Caco-2 (cell line): ENCODE measurements at places on chromosomes 6 and 20.

DNA sequence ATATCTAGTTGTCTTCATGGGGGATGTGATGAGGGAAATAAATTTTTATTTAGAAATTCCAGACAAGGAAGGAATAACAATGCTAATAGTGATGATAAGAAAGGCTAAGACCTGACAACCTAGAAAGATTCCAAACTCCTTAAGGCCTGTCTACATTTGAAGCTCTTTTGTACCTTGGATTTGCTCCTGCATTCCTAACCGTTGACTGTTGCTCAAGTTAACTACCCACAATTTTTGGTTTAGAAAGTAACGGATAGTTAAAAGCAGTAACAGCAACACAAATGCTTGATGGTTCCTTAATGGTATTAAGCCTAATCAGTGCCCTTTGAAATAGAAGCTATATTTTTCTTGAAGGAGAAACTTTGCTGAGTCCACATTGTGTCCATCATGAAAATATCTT is 52.9 kb downstream of the TRMT11 start:
- DNase-seq = no peak
- no peak overlapping the region for H3K4me3 ChIP-seq
- no peak overlapping the region for H3K27ac ChIP-seq
- H3K27me3 ChIP-seq = no peaks in the 10 kb centered on the region

DNA sequence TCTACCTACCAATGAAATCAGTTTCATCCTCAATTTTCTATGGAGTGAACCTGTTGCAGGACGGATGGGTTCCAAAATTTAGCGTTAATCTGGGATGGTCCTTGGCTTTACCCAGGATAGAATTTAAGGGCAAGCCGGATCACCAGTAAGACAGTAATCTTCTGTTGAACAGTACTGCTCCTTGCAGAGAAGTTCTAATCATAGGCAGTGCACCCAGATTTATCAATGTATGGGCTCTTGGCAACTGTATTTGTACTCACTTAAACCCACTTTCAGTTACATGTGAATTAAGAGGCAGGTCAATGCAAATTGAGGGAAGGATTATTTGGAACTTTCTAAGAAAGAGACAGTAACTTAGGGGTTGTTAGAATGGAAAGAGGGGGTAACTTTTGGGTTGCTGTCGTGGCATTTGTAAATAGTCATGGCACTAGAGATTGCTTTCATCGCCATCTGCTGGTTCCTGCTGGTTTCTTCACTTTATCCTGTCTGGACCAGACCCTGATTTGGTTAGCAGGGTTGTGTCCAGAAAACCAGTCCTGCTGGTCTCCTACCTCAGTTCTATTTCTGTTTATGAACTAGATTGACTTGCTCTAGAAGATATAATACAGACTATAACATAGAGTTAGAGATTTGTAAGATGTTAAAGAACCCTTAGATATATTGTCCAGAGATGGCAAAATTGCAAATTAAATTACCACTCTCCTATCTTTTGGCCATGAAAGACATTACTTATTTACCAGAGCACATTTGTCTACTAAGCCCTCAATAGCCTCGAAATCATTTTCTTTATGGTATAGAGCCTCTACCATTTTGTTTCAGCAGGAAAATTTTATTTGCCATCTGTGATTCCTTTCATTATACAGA is 646.3 kb downstream of the UTRN start:
- no peaks in the 10 kb centered on the region for H3K27me3 ChIP-seq
- peak; percentile 47 for DNase-seq
- H3K27ac ChIP-seq = no peak overlapping the region
- no peaks in the 10 kb centered on the region for H3K36me3 ChIP-seq
- no peaks in the 10 kb centered on the region for H3K4me1 ChIP-seq
- no peak overlapping the region for H3K4me3 ChIP-seq

GRCh38 chr6:133623065-133623464 is 265.8 kb upstream of the TCF21 start:
- H3K36me3 ChIP-seq = no peaks in the 10 kb centered on the region
- H3K4me1 ChIP-seq = no peaks in the 10 kb centered on the region
- no peaks in the 10 kb centered on the region for H3K27me3 ChIP-seq
- H3K27ac ChIP-seq = no peak overlapping the region
- DNase-seq = no peak
- no peak overlapping the region for H3K4me3 ChIP-seq

DNA sequence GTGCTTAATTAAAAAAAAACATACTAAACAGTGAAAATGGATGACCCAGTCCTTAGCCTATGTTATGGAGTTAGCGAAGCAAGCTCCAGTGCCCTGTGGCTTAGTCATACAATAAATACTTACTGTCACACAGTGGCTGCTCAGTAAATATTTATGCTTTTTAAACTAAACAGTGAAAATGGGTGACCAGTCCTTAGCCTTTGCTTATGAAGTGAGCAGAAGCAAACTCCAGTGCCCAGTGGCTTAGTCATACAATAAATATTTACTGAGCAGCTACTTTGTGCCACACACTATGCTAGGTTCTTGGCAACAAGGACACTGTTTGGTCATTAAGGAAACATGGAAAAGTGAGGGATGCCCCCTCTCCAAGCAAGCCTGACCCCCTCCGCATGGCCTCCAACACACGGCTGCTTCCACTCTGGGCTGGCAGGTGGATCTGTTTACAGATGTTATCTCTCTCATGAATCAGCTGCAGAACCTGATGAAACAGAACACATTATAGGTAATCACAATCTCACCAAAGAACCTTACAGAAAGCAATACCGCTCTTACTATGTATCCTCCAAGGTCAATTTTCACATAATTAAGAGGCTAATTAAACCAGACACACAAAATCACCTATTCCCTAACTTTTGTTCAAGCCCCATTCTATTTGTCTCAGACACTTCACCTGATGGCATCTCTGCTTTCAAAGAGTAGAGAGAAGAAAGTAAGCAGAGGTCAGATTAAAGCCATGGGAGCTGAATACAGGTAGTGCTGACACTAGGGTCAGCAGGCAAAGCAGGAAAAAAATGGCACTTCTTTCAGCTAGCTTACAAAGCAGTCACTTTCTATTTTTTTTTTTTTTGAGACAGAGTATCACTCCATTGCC is 27.3 kb downstream of the CDK5RAP1 start:
- H3K4me3 ChIP-seq = no peak overlapping the region
- DNase-seq = peak; percentile 65
- H3K36me3 ChIP-seq = peaks cover 17% of the 10 kb centered on the region
- H3K27me3 ChIP-seq = no peaks in the 10 kb centered on the region
- peaks cover 11% of the 10 kb centered on the region for H3K4me1 ChIP-seq

- no peaks in the 10 kb centered on the region for H3K4me1 ChIP-seq
- peaks cover 6% of the 10 kb centered on the region; the same call in 1 of the 2 replicates for H3K36me3 ChIP-seq
- H3K27me3 ChIP-seq = no peaks in the 10 kb centered on the region
- no peak for DNase-seq
These were observed 24.2 kb downstream of the MYBL2 start for GRCh38 chr20:43690943-43691598.

DNA sequence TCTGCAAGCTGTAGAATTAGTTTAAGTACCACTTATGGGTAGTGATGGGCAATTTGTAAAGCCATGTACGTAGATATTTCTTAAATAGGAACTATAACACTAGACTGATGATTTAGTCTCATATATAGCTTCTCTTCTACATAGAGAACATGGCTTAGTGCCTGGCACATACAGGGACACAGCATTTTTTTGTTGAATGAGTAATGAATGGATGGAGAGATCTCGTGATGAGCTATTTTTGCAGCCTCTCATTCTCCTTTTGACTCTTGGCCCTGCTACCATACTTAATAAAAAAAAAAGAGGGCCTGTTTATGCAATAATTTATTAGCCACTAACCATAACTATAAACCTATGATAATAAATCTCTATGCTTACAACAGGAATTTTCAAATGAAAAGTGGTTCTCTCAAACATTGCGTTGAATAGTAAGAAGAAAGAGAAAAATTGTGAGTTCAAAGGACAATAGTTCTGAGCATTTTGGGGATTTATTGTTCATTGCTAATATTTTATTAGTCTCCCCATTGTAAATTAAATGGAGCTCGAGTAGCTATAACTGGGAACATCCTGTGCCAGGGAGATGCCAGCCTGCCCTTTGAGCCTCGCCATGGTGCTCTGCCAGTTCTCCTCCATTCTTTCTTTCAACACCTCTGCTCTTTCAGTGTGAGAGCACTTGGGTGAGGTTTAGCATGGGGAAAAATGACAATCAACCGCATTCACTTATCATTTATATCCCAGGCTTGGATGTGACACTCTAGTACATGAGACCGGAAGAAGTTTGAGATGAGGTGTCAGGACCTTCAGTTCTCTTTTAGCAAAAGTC is 14.7 kb upstream of the RCAN2 start:
- H3K27ac ChIP-seq = no peak overlapping the region
- no peaks in the 10 kb centered on the region for H3K27me3 ChIP-seq
- no peaks in the 10 kb centered on the region for H3K36me3 ChIP-seq
- DNase-seq = no peak

DNA sequence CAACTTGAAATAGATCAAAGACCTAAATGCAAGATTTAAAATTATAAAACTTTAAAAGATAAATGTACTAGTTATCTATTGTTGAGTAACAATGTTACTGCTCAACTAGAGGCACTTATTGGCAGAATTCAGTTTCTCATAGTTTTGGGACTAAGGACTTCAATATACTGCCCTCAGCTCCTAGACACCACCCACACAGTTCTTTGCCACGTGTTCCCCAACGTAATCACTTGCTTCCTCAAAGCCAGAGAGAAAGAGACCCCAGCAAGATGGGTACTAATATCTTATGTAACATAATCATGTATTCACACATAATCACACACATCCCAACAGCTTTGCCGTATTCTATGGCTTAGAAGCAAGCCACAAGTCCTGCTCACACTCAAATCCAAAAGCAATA is 50.3 kb upstream of the SLC22A16 start:
- no peak for DNase-seq
- no peak overlapping the region for H3K4me3 ChIP-seq
- H3K4me1 ChIP-seq = peaks cover 3% of the 10 kb centered on the region; the same call in 1 of the 2 replicates
- H3K27ac ChIP-seq = no peak overlapping the region
- H3K27me3 ChIP-seq = no peaks in the 10 kb centered on the region

DNA sequence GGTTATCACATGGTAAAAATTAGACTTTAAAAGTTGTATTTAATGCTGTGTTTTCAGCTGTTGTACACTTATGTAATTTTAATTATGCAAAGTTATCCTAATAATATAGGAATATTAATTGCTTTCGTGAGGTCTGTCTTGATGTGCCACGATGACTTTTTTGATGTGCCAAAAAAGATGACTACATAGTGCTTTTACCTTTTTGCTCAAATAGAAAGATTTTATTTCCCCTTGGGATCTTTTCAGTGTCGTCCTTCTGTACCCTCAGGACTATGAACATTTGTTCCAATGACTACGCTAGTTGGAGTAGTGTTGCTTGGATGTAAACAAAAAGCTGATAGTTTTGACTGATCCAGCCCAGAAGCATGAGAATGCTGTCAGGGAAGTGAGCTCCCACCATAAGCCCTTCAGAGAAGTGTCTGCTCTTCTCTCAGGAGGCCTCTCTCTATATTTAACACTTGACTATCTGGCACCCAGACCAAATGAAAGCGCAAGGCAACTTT is 1.2 kb upstream of the CD164 start:
- DNase-seq = no peak
- H3K36me3 ChIP-seq = no peaks in the 10 kb centered on the region
- H3K27ac ChIP-seq = peak overlapping the region; percentile 99
- H3K27me3 ChIP-seq = no peaks in the 10 kb centered on the region

DNA sequence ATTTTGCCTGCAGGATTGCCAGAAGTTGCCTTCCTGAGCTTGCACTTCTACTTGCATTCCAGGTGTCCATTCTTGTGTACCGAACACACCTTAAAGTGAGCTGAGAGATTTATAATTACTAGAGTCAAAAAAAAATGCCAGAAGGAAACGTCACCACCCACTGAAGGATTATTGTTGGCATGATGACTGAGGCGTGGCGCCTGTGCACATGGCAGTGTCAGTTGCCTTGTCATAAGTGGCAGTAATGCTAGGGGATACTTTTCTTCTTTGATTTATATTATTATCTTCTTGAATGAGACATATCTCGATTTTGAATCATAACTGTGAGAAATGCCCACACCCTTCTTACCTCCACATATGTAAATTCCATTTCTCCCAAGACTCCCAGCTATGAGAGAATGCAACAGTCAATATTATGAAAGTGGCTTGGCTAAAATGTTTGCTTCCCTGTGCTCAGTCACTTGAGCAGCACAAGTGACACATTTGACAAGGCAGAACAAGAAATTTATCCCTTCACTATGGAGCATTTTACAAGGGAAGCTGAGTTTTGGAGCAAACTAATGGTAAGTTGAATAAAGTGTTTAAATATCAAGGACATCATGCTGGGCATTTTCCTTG is 149.5 kb upstream of the SASH1 start:
- no peak for DNase-seq
- H3K27me3 ChIP-seq = no peaks in the 10 kb centered on the region
- H3K4me1 ChIP-seq = peaks cover 36% of the 10 kb centered on the region
- H3K4me3 ChIP-seq = no peak overlapping the region
- H3K27ac ChIP-seq = no peak overlapping the region
- H3K36me3 ChIP-seq = no peaks in the 10 kb centered on the region

GRCh38 chr6:134702279-134702678 is 247.6 kb downstream of the ALDH8A1 start:
- H3K4me3 ChIP-seq = no peak overlapping the region
- H3K36me3 ChIP-seq = no peaks in the 10 kb centered on the region
- no peaks in the 10 kb centered on the region for H3K27me3 ChIP-seq
- no peak overlapping the region for H3K27ac ChIP-seq
- peaks cover 20% of the 10 kb centered on the region for H3K4me1 ChIP-seq

DNA sequence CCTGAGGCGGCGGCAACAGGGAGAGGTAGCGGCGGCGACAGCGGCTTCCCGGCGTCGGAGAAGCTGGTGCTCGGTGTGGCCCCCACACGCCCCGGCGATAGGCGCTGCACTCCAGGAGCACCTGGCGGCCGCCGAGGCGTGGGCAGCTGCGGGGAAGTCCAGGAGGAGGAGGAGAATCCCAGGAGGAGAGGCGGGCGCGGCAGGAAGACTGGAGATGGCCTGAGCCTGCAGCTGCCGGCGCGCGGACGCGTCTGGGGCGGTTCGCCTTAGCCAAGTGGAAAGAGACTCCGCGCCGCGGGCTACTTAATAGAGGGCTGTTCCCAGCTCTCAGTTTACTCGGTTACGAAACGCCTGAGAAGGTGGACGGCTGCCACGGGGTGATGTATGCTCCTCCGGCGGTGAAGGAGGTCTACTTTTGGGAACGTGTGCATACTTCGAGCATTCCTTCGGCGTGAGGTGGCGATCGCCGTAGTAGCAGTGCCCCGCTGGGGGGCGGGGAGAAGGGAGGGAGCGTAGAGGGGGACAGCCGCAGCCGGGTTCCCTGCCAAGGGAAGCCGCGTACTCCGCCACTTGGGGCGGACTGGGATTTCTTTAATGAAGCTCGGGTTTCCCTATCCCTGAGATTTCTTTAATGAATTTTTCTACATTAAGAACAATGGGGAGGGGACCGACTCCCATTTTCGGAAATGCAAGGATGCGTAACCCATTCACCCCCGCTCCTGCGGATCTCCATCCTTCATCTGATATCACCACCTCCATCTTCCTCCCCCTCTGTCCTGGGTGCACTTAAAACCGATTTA is at the start of gene COL12A1:
COL12A1 (minus strand) TSS at position 278 of the 800 bp plus-strand sequence. CDS start 3,261 bp downstream, outside the sequence.
- H3K4me3 ChIP-seq = peak within 1 kb of the TSS; percentile 45
- peak; percentile 77 for DNase-seq
- H3K4me1 ChIP-seq = peaks cover 10% of the 10 kb centered on the region
- H3K36me3 ChIP-seq = no peaks in the 10 kb centered on the region
